Hindlimb muscle (tissue), 1 donor: ENCODE measurements at places on chromosomes 3 and 15. TPM values are rescaled to one million over a fixed set of nuclear protein-coding genes. Genes with fewer than 3 reads are reported as not detected.

ALPK3 gene
- polyA plus RNA-seq: 106 TPM

C3orf49 gene
- polyA plus RNA-seq: 0.41 TPM

POLR2M gene
- polyA plus RNA-seq: 35.7 TPM

ATP2B2 gene
- polyA plus RNA-seq: 7.1 TPM

PTH1R gene
- 10.0 TPM for polyA plus RNA-seq
